Esophagus squamous epithelium (tissue), 5 donors: ENCODE measurements at places on chromosomes 11 and 22.

DNA sequence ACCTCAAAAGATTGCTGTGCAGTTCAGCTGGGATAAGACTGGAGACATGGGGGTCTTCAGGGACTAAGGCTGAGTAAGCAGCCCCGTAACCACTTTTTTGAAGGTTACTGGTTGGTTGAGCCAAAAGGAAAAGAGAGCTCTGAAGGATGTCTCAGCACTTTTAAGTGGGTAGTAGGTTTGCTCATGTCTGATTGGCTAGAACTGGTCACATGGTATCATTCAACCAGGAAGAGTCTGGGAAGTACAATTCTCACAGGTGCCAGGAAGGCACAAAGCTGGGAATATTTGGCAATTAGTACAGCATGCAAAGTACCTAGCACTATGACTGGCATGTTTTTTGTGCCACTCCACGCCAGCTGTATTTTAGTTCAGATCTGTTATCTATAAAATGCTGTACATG, 58.1 kb downstream of the SNX19 start:
- no peak for DNase-seq

- no peak for DNase-seq
Measured at GRCh38 chr22:20247608-20248171, 20.4 kb downstream of the RTN4R start.

DNA sequence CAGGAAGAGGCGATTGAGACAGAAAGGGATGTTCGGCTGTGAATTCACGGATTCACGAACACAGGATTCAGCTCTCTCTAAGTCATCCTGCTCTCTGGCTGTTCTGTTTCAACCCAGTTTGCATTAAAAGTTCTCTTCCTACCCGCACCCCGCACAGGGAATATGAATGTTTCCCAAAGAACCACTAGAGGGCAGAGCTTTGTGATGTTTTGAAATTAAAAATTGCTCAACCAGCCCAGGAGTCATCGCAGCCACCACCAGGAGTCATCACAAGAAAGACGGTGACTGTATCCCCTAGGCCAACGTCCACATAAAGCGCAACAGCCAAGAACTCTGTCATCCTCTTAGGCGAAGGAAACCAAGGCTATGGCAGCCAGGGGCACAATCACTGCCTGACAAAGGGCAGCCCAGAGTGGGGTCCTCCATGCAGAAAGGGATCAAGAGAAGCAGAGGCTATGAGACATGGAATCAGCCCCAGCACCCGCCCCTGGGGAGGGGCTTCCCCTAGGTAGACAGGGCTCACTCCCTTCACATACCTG, 122.4 kb downstream of the WT1 start:
- DNase-seq: no peak

DNA sequence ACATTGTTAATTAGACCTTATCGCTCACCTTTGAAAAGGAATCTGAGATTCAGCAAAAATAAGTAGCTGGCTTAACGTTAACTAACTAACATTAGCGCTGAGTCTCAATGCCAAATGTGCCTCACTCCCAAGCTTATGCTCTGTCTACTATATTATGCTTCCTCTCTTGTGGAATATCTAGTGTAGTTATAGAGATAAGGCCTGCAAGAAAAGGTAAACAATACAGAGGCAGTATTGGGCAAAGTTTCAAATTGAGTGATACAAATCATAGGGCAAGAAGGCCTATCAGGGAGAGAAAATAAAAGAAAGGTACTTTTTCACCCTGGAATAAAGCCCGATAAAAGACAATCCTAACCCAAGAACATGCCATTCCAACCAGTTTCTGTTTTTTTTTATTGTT, 61.6 kb upstream of the SLC17A6 start:
- DNase-seq: no peak

GRCh38 chr22:39534591-39535356, 2.2 kb upstream of the RPS19BP1 start:
- DNase-seq: no peak

DNA sequence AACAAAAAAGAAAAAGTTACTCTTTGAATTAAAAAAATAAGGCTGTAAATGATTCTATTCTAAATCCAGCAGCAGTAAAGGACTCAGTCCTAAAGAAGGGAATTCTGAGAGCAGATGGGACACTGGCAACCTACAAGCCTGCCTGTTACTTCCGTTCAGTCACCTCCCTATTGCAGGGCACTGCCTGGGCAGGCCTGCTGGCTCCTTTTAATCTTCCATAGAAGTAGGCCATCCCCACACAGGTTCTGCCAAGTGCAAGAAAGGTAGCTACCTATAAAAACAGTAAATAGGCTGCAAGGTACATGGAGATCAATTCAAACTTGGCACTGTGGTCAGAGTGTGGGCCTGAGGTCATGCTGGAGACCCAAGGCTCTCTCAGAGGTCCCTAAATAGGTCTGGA, 136.4 kb downstream of the TRIM44 start:
- no peak for DNase-seq

- no peak for DNase-seq
Measured at GRCh38 chr11:118236170-118236569, 11.4 kb upstream of the JAML start.

DNA sequence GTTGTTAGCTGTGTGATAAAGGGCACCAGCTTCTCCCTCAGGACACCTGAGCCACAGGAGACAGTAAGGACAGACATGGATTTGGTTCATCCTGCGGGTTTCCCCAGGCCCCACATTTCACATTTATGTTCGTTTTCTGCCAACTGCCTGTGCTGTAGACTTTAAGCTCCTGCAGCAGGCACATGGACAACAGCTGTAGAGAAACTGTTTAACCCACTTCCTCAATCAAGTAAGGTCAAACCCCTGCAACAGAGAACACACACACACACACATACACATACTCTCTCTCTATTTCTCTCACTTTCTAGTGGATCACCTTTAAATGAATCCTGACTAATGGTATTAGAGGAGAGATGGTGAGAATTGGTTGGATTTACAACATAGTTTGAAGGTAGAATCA, 90.7 kb downstream of the C11orf87 start:
- no peak for DNase-seq

GRCh38 chr11:41579546-41579945, 120.1 kb upstream of the LRRC4C start:
- no peak for DNase-seq

GRCh38 chr11:31903225-31904074, 92.3 kb upstream of the PAX6 start:
- DNase-seq: no peak

DNA sequence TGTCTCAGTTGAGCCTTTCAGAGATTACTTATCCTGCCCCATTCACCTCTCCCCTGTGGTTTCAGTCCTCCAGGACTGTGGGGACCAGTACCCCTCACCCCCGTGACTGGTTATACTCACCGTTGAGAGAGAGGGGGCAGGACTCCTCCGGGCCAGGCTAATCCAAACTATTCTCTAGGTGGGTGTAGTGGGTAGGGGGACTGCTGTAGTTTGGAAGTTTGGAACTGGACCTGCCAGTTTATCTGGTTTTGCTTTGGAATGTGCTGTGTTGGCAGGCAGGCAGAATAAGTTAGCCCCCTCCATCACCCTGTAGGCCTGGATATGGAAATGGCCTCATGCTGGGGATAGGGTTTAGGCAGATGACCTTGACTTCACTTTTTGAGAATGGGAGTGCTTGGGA, 13.5 kb downstream of the TEAD1 start:
- DNase-seq: no peak

GRCh38 chr11:67079065-67079705, 22.5 kb downstream of the RHOD start:
- no peak for DNase-seq

DNA sequence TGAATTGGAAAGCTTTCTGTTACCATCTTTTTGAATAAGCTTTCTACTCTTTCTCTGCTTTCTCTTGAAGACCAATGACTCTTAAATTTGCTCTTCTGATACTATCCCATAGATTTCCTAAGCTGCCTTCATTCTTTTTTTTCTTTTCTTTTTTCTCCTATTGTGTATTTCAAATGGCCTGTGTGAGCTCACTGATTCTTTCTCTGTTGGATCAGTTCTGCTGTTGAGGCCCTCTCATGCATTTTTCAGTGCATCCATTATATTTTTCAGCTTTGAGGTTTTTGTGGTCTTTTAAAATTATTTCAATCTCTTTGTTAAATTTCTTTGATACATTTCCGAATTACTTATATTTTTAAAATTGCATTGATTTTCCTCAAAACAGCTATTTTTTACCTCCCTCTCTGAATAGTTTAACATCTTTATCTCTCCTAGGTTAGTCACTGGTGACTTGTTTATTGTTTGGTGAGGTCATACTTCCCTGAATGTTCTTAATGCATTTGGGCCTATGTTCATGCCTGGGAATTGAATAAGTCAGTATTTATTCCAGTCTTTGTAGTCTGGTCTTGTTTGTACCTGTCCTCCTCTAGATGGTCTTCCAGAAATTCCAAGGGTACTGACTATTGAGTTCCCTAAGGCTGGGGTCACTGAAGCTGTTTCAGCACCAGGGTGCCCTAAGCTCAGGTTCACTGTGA, 110.6 kb upstream of the SERPIND1 start:
- DNase-seq: no peak

GRCh38 chr22:17570851-17571631, 7.7 kb downstream of the SLC25A18 start:
- no peak for DNase-seq

DNA sequence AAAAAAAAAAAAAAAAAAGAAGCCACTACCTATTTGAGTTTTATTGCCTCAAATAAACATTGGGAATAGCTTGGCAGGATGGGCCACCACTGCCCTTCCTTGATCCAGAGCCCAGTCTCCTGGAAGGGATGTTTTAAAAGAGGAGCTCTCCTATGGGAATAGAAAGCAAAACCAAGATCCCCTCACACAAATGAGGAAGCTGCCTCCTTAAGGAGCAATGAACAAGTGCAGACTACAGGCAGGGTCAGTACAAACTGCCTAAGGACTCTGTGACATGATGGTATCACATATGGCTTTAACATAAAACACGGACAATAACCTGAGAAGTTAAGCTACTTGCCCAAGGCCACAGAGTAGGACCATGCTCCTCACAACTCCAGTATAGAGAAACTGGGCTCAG, 120.8 kb downstream of the NAT10 start:
- DNase-seq: no peak

DNA sequence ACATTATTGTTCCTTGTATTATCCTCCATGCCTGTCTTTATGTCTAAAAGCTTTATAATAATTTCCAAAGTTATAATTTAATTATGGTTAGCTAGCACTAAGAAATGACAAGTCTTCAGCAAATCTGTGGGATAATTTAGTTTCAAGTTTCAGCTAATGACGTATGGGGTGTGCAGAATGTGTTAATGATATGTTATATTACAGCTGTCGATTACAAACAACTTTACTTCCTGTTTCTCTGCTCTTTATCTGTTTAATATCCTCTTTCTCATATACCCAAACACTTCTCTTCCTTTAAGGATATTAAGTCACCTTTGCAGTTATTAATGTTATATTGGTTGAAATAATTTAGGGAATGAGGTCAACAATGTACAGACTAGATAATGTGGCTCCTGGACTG, 161.8 kb downstream of the CASP12 start:
- no peak for DNase-seq

GRCh38 chr11:130315354-130315970, 745 bp upstream of the ZBTB44 start:
- DNase-seq: peak; percentile 3

DNA sequence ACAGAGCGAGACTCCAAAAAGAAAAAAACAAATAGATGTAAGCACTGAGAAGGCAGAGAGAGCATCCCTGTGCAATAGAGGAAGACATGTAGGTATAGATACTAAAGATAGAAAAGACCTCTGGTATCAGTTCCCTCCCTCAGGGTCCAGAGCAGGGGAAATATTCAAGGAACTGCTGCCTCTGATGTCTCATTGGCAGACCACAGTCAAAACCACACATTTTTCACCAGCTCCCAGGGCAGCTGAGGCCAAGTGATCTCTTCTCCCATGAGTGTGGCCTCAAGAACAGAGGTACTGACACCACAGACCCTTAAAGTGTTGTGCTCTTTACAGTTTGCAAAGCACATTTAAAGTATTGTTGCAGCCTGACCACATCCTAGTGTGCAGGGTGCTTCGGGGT, 288.5 kb downstream of the NTM start:
- no peak for DNase-seq

DNA sequence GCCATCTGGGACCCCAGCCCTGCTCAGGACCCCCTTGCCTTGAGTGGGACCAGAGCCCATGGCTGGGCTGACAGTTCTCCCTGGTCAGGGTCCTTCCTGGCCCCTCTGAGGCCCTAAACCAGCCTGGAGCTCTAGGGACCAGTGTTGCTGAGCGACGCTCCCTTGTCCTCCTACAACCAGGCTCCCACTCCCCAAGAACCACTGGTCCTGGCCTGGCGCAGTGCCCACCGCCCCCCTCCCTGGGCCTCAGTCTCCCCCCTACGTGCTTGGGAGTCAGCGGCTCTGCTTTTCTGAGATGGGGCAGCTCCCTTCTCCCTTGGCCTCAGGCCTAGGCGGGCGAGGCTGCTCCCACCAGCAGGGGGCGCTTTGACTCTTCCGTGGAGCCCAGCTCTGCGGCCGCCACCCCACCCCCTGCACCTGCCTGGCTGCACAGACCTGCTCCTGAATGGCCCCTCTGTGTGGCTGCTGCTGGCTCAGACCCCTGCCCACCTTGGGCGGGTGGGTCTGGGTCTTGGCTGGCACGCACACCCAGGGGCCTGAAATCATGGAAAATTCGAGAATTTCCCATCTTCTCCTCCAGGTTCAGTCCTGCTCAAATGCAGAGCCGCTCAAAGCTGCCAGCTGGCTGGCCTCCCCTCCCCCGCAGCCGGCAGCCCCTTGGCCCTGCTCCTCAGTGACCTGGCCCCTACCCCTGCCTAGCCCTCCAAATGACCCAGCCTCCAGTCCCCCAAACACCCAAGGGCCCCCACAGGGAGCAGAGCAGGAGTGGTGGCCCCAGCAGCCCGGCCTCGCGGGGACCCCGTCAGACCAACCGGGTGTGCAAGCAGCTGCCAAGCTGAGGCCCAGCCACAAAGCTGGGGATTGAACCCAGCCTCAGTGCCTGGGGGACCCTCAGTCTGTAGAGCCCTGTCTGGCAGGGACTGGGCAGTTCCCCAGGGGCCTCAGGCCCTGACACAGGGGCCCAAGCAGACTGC, 9.1 kb downstream of the PRR33 start:
- no peak for DNase-seq

DNA sequence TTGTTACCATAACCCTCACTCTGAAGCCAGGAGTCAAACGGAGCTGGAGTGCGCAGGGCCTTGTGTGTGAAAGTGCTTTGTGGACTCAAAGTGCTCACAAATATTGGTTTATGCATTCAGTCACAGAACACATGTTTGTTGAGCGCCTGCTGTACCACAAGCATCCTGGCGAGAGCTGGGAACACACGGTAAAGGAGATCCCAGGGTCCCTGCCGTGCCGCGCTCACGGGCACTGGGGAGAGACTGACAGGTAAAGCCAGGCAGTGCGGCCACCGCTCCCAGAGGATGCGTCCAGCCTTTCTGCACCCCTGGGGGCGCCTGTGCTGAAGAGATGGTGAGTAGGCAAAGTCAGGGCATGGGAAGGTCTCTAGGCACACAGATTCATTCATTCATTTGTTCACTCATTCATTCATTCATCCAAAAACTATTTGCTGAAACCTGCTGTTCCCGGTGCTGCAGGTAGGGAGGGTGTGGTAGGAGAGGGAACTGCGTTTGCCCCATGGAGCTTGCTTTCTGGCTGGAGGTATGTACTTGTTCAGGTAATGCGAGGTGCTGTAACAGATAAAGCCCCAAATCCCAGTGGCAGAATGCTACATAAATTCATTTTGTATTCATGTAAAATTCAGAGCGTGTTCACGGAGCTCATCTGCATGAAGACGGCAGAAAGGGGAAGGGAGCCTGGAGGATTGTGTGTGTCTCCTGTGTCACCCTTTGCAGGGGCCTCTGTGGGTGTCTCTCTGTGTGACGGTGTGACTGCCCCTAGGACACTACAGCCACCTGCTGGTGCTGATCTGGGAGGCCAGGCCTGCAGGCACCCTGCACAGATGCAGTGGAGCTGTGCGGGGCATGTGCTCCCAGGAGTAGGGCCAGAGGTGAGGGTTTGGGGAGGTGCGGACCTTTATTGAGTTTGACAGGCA, 167.0 kb upstream of the B3GAT1 start:
- no peak for DNase-seq
